ENCODE measurements at places on chromosomes 12 and 14.

- no peak for DNase-seq
Observed at GRCh38 chr12:22377731-22378496, 43.4 kb upstream of the ST8SIA1 start.

- DNase-seq = no peak
Observed at GRCh38 chr12:3333991-3334391, 157.0 kb upstream of the PRMT8 start.

DNA sequence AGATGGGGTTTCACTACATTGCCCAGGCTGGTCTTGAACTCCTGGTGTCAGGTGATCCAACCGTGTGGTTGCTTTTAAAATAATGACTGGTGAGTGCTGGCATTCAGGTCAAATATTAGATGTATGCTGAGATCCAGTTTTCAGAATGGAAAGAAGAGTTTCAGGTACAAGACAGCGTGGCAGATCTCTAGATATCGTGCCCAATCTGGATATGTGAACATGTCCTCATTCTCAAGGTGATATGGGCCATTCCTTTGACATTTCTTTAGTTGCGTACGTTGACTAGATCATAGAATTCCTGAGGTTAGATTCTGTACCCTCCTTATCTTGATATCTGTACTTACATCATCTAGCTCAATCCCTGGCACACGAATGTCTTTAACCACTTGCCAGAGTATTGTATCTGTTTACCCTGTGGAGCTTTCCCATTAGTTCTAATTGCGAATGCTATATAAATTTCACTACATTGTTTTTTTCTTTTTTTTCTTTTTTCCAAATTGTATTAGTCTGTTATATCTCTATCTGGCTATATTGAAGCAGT, 80.2 kb downstream of the ANO6 start:
- no peak for DNase-seq

- DNase-seq = no peak
Observed at GRCh38 chr12:11584221-11584855, 65.1 kb upstream of the ETV6 start.

GRCh38 chr12:79591988-79592387, 98.8 kb downstream of the PAWR start:
- DNase-seq = no peak

GRCh38 chr14:94654071-94654861, 42.1 kb downstream of the SERPINA3 start:
- no peak for DNase-seq

- DNase-seq = no peak
Observed at GRCh38 chr14:33908540-33909223, 42.2 kb downstream of the EGLN3 start.

All from effector CD8-positive, alpha-beta T cell (primary cell).